ENCODE measurements at places on chromosomes 3 and 15.

DNA sequence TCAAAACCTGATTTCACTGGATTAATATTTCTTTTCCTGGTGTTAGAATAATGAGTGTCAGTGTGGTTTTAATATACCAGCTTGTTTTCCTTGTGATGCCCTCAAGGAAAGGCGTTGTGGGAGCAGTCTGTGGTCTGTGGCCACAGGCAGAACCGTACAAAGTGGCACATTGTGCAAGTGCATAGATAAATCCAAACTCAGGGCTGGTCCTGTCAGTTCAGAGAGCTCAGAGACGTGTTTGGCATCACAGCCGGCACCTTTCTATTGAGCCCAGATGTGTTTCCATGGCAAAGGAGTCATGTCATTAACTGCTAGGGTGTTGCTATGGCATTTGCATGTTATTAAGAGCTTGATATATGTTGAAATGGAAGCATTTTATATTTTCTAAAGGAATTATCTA is 289.9 kb upstream of the RASGRP1 start:
- H3K27ac ChIP-seq, result no peak overlapping the region
- H3K4me3 ChIP-seq, result no peak overlapping the region
- H3K4me1 ChIP-seq, result peaks cover 25% of the 10 kb centered on the region
- DNase-seq, result no peak

- peaks cover 18% of the 10 kb centered on the region for H3K4me1 ChIP-seq
- H3K4me3 ChIP-seq, result no peak overlapping the region
- no peaks in the 10 kb centered on the region for H3K36me3 ChIP-seq
- no peak overlapping the region for H3K27ac ChIP-seq
- no peak for DNase-seq
Observed at GRCh38 chr15:29990035-29990434, 92.7 kb upstream of the GOLGA8J start.

DNA sequence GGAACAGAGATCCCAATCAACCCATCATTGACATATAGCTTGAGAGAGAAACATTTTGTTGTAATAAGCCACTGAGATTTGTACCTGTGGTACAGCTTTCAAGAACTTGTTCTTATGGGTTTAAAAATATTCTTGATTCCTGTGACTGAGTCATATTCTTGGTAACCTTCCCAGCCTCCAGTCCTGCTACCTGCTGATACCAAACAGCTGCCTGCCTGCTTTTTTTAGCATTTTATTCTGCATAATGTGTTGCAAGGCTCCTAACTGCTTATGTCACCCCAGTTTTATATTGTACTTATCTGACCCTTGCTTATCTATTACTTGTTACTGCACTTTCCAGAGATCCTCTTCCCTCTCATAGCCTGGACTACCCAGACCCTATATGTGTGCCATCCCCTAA is 349.3 kb upstream of the SOX2 start:
- H3K4me3 ChIP-seq, result no peak overlapping the region
- H3K4me1 ChIP-seq, result no peaks in the 10 kb centered on the region

DNA sequence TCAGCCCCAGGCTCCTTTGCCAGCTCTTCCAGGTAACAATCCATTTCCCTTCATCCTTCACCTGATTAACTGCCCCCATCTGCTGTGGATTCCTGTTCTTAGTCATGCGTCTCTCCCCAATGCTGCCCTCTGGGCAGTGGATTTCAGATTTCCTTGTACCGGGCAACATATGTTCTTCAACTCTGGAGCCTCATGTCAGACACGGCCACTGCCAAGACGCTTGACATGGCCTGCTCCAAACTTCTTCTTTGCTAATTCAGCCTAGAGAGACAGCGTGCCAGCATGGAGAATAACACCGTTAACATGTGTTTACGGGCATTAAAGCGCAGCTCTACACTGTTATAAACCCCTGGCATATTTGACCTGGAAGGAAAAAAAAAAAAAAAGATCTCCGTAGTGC is 1035.1 kb upstream of the NR2F2 start:
- no peak overlapping the region for H3K4me3 ChIP-seq
- no peak overlapping the region for H3K27ac ChIP-seq
- peaks cover 3% of the 10 kb centered on the region for H3K27me3 ChIP-seq
- peaks cover 25% of the 10 kb centered on the region for H3K4me1 ChIP-seq

GRCh38 chr3:14827776-14828175 is 9.0 kb downstream of the FGD5 start:
- H3K27me3 ChIP-seq, result peaks cover 55% of the 10 kb centered on the region
- no peaks in the 10 kb centered on the region for H3K36me3 ChIP-seq
- no peak overlapping the region for H3K27ac ChIP-seq
- no peak overlapping the region for H3K4me3 ChIP-seq

- no peaks in the 10 kb centered on the region for H3K27me3 ChIP-seq
- peak overlapping the region; percentile 82 for H3K27ac ChIP-seq
- H3K36me3 ChIP-seq, result peaks cover 12% of the 10 kb centered on the region
- H3K4me3 ChIP-seq, result peak overlapping the region; percentile 83
- peak; percentile 75 for DNase-seq
- peaks cover 22% of the 10 kb centered on the region for H3K4me1 ChIP-seq
Observed at GRCh38 chr3:187130346-187131066, 8.8 kb downstream of the RPL39L start.

- H3K4me3 ChIP-seq, result no peak overlapping the region
- no peak for DNase-seq
- H3K27ac ChIP-seq, result no peak overlapping the region
- no peaks in the 10 kb centered on the region for H3K36me3 ChIP-seq
Observed at GRCh38 chr15:53576841-53577240, 182.6 kb downstream of the WDR72 start.

DNA sequence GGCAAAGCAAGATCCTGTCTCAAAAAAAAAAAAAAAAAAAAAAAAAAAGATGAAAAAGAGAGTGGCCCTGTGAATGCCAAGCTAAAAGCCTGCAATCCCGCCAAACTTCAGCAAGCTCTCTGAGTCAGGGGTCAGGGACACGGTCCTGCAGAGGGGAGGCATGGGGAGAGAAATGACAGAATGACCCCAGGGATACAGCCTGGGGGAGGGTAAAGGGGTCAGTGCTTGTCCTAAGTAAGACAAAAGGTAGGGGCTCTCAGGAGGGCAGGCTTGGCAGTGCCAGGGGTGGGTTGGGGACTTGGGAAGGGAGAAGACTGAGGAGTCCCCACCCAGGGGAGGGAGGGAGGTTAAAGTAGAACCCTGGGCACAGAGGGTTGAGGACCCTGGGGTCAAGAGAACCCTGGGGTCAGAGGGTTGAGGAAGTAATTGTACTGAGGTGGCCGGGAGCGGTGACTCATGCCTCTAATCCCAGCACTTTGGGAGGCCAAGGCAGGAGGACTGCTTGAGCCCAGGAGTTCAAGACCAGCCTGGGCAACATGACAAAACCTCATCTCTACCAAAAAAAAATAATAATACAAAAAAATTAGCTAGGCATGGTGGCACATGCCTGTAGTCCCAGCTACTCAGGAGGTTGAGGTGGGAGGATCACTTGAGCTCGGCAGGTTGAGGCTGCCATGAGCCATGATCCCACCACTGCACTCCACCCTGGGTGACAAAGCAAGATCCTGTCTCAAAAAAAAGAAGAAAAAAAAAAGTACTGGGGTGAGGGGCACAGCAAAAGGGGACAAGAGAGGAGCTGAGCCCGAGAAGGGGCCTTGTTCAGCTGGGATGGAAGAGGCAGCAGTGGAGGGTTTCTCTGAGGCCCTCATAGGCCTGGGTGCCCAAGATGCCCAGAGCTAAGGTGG is 5.2 kb upstream of the SEMA3B start:
- H3K36me3 ChIP-seq, result no peaks in the 10 kb centered on the region
- H3K4me1 ChIP-seq, result peaks cover 52% of the 10 kb centered on the region
- DNase-seq, result no peak
- peaks cover 12% of the 10 kb centered on the region for H3K27me3 ChIP-seq
- H3K4me3 ChIP-seq, result peak overlapping the region; percentile 12
- H3K27ac ChIP-seq, result peak overlapping the region; percentile 90

DNA sequence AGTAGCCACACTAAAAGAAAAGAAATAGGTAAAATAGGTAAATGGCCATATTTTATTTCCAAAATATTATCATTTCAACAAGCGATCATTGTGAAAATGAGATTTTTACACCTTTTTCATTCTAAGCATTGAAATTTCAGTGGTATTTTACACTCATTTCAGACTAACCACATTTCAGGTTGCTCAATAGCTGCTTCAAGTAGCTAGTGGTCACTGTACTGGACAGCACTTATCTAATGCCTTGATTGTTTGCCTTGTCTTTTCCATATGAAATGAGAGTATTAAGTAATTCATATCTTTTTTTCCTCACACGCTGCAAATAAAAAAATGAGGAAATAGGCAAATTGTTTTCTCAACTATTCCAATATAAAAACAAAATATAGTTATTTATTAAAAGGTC is 332.8 kb downstream of the NLGN1 start:
- no peak overlapping the region for H3K4me3 ChIP-seq
- H3K27me3 ChIP-seq, result no peaks in the 10 kb centered on the region
- no peak for DNase-seq
- H3K27ac ChIP-seq, result no peak overlapping the region
- H3K4me1 ChIP-seq, result peaks cover 41% of the 10 kb centered on the region

GRCh38 chr15:48577469-48577868 is 68.0 kb downstream of the FBN1 start:
- H3K27ac ChIP-seq, result peak overlapping the region; percentile 65
- no peak overlapping the region for H3K4me3 ChIP-seq
- peaks cover 87% of the 10 kb centered on the region for H3K36me3 ChIP-seq

DNA sequence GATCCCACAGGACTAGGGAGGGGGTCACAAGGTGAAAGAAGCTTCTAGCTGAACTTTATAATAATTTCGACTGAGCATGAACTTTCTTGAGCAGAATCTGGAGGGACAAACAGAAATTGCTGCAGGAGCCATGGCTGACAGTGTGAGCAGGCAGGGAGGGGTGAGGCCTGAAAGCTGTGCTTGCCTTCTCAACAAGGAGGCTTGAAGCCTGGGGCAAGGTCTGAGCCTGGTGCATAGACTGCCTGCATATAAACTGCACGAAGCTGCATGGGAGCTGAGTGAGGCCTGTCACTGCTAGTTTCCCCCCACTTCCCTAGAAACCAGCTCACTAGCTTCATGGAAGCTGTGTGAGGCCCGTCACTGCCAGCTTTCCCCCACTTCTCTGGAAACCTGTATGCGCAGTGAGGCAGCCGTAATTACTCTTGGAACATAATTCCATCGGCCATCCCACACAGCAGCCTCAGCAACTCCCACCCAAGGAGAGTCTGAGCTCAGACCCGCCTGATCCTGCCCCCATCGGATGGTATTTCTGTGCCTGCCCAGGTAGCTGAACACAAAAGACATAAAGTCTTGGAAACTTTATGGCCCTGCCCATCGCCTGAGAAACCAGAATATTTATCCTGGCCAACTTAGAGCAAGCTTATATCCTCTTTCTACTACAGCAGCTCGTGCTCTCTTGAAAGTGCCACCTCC is 136.5 kb downstream of the PLCH1 start:
- no peak overlapping the region for H3K27ac ChIP-seq
- H3K4me1 ChIP-seq, result no peaks in the 10 kb centered on the region
